Sigmoid colon (tissue), 7 donors: ENCODE measurements at places on chromosomes 7 and 10. TPM values are rescaled to one million over a fixed set of nuclear protein-coding genes. Genes with fewer than 3 reads are reported as not detected.

Gene ZNF239
- total RNA-seq, result 5.4 TPM

Gene CALML3
- total RNA-seq, result not detected

Gene DNAH11
- 1.2 TPM for total RNA-seq

Gene HOXA6
- 10.0 TPM for total RNA-seq

Gene PDZD7
- 2.4 TPM for total RNA-seq

Gene ADAM22
- 1.7 TPM for total RNA-seq

Gene ETV1
- 13.6 TPM for total RNA-seq

Gene TAS2R41
- not detected for total RNA-seq

Gene MET
- 21.6 TPM for total RNA-seq

Gene CRYGN
- total RNA-seq, result not detected

Gene POLR2J2
- 3.0 TPM for total RNA-seq

DNA sequence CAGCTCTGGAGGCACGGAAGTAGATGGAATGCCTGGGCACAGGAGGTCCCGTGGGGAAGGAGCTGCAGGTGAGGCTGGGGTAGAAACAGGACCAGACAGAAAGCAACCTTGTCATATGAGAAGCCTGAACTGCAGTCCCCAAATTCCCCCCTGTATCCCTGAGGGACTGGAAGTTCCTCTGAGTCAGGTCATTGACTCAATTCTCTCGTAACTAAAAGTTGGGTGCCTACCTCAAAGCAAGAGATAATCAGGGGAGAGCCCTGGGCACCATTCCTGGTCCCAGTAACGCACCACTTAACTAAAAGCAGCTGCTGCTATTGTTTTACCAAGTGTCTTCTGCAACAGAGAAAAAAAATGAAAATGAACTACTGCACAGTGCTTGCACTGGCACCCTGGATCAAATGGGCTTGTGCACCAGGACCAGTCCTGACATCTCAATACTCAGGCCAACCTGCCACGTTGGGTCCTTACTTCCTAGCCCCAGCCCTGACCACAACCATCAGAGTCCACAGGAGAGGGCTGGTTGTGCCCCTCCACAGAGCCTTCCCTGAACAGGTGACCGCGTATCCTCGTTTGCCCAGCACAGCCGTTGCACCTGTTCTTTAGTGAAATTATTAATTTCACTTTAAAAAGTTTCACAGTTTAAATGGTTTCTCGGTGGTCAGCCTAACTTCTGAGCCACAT, 79.3 kb downstream of the GRID1 start:
- DNase-seq, result peak; percentile 33

GRCh38 chr7:111264111-111264868, 173.4 kb downstream of the LRRN3 start:
- DNase-seq, result no peak

DNA sequence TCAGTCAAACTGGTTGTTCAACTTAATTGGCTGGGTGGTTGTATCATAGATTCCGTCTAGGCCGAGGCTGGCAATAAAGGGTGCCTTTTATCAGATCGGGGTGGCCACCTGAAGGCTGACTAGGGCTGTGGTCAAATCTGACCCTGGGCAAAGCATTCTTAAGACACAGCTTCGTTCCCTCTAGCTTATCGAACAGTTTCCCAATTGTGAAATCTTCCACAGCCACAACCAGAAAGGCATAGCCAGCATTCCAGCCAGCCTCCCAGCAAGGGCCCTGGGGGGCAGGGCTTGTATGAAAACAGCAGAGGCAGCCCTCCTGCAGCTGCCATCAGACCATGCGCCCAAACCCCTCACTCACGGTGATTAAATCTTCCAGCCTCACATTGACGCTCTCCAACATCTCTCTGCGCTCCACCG, 42.5 kb upstream of the TMEM213 start:
- no peak for DNase-seq

GRCh38 chr10:84924131-84924530, 595.7 kb downstream of the CCSER2 start:
- no peak for DNase-seq

- no peak for DNase-seq
Observed at GRCh38 chr10:8049865-8050555, 4.5 kb upstream of the GATA3 start.

- peak; percentile 60 for DNase-seq
Observed at GRCh38 chr10:124386186-124387077, 32.3 kb downstream of the OAT start.

- DNase-seq, result peak; percentile 70
Observed at GRCh38 chr10:30359373-30360206, 10.5 kb upstream of the MTPAP start.

DNA sequence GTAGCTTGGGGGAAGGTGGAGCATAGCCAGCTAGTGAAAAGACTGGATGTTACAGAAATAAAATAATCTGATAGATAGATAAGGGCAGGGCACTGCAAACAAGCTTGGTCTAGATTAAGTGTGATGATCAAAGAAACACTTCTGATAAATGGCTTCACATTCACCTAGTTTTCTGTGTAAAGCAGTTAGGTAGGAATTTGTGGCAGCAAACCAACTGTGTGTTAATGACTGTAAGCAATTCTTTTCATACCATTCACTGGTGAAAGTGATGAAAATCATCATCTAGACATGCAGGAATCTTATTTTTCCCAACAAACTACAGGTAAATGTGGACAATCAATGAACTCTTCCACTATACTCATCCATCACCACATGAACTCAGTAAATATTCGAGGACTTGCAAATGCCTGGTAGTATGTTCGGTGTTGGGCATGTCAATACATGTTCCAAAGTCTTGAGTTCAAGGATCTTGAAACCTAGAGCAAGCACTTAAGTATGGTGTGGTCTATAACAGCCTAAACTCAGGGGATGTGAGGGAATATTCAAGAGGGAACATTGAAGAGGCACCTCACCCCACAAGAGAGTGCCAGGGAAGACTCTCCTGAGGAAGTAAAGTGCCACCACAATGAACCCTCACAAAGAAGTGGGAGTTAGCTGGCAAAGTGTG, 20.5 kb downstream of the PON3 start:
- DNase-seq, result no peak

- no peak for DNase-seq
Observed at GRCh38 chr7:36852017-36852416, 127.7 kb upstream of the AOAH start.

DNA sequence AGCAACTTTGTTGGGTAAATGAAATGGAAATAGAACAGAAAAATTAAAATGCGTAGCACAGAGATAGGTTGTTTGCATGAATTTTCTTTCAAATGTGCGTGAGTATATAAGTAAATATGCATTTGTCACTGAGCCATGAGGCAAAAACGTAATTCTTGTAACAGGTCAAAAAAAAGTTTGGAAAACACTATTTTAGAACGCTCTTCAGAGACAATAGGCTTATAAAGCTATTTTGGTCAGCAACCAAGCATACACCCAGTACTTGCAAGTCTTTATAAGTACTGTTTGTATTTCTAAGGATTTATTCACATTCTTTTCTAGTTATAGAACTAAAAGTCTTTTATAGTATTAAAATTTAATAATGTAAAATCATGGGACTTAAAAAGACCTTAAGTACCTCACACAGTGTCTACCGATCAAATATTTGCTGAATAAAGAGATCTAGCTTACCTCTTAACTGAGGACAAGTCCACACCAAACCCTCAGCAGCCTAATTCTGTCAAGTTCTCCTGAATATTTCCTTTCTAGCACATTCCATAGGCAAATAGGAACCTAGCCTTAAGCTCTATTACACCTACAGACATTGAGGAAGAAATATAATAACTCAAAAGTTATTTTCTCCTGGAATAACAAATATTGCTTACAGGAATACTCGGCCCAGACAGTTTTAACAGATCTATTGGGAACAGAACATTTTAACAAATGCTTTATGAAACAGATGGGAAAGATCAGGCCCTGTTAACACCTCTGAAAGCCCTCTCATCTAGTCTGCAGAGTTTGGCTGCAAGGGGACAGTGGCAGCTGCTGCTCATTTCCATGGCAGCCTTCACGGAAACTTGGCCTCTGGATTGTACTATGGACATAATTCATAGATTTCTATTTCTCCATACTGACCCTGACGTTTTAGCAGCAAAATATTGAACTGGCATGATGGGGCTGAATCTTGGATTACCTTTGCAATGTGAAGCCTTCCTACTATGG, 8.8 kb downstream of the CRPPA start:
- DNase-seq, result no peak

- no peak for DNase-seq
Observed at GRCh38 chr7:94943134-94943533, 35.7 kb downstream of the PPP1R9A start.

DNA sequence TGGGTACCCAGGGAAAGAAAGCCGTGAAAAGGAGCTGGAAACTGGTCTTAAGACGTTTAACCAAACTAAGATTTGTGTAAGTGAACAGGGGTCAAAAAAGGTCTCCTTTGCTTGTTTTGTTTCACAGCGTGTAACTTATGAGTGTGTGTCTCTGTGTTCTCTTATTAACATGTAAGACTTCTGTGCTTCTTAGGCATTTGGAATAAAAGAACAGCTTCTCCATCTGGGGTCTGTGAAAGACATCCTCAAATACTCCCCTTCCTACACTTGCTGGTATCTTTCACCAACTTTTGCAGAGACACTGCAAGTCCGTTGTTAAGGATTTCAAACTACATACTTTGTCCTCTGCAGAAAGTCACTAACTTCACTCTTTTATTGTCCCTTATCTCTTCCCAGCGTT, 615 bp upstream of the NEUROD6 start:
- DNase-seq, result no peak

GRCh38 chr10:22906767-22907166, 21.1 kb upstream of the ARMC3 start:
- DNase-seq, result no peak

GRCh38 chr7:83643012-83643411, 5.9 kb downstream of the SEMA3E start:
- no peak for DNase-seq

DNA sequence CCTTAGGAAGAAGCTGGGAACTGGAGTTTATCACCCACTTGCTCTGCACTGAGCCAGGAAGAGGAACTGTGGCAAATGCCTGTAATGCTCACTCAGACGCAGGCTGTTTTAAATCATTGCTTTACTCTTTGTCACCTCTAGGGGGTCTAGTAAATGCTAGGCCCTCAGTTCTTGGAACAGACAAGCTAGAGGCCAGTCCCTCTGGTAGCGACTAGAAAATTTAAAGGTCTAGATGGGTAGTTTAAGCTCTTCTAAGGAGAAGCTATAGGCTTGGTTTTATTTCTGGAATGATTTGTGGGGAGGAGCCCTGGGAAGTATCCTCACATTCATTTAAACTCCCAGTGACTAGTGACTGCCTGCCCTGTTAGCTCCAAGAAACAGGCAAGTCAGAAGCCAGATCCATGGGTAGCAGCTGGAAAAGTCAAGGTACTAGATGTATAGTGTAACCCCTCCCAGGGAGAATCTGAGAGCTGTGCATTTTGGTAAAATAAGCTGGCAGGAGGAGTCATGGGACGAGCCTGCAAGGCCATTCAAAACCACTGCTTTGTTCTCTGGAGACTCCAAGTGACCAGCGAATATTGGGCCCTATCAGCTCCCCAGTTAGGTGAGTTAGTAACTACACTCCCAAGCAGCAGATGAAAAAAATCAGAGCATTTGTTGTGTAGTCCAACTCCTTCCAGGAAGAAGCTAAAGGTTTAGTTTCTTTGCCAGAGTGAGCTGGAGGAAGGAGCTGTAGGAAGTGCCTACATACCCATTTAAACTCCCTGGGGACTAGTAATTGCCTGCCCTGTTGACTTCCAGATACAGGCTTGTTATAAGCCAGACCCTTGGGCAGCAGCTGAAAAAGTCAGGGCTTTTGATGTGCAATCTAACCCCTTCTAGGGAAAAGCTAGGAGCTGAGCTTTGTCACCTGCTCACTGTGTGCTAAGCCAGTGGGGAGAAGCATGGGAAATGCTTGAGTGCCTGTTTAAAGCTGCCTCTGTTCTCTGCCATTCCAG, 68.9 kb downstream of the DYNC1I1 start:
- no peak for DNase-seq

- no peak for DNase-seq
Observed at GRCh38 chr7:24898691-24899090, 81.3 kb downstream of the OSBPL3 start.

DNA sequence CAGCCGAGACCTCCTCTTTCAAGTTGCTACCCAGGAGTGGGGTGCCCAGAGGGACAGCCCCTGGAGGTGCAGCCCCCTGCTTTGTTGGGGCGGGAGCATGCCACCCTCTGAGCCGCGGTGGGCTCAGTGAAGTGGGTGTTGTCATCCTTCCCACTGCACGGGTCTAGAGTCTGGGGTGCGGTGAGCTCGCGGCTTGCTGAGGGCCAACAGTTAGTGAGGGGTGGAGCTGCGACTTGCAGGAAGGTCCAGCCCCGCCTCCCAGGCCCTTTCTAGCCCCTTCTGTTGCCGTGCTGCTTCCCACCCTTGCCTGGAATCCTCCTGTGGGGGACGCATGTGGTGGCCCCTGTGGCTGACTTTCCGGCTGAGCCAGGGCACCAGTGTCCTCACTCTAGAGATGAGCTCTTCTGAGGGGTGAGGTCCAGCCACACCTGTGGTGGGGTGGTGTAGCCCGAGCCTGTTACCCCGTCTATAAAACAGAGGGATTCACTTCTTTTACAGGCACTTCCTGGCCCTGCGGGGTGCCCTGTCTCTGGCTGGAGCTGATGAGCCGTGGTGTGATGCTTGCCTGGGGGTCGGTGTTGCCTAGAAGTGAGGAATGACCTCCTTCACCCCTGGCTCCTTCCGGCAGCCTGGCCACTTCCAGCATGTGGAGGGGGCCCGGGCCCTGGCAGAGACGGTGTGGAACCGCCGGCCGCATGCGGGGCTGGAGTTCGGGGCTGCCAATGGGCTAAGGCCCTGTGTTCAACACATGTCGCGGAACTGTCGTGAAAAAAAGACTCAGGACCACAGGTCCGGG, 127.9 kb downstream of the FAM53B start:
- no peak for DNase-seq

GRCh38 chr7:20474249-20474648, 141.2 kb upstream of the ABCB5 start:
- no peak for DNase-seq

- DNase-seq, result no peak
Observed at GRCh38 chr10:60315311-60315710, 74.4 kb downstream of the ANK3 start.

DNA sequence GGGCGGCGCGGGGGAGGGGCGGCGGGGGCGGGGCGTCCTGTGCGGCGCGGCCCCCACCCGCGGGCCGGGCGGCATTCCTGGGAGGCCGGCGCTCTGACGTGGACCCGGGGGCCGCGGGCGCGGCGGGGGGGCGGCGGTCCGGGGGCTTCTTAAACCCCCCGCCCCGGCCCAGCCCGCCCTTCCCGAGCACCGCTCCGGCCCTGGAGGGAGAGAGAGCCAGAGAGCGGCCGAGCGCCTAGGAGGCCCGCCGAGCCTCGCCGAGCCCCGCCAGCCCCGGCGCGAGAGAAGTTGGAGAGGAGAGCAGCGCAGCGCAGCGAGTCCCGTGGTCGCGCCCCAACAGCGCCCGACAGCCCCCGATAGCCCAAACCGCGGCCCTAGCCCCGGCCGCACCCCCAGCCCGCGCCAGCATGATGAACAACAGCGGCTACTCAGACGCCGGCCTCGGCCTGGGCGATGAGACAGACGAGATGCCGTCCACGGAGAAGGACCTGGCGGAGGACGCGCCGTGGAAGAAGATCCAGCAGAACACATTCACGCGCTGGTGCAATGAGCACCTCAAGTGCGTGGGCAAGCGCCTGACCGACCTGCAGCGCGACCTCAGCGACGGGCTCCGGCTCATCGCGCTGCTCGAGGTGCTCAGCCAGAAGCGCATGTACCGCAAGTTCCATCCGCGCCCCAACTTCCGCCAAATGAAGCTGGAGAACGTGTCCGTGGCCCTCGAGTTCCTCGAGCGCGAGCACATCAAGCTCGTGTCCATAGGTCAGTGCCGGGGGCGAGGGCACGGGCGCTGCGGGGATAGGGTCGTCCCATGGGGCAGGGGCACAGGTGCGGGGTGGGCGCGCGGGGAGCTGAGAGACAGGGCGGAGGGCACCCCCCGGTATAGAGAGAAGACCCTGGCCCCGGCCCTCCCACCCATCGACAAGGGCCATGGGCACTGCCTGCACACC, at the start of gene FLNC:
Gene FLNC, plus strand, starts transcription at position 176 of the 947 bp plus-strand sequence. Its CDS starts 232 bp downstream, at position 408.
- DNase-seq, result peak; percentile 87

GRCh38 chr7:2019711-2020511, 212.8 kb downstream of the MAD1L1 start:
- DNase-seq, result peak; percentile 78
